ENCODE measurements at places on chromosomes 2 and 18.
A peak's percentile ranks its signal among the peaks of the same experiment; 100 is the strongest.

DNA sequence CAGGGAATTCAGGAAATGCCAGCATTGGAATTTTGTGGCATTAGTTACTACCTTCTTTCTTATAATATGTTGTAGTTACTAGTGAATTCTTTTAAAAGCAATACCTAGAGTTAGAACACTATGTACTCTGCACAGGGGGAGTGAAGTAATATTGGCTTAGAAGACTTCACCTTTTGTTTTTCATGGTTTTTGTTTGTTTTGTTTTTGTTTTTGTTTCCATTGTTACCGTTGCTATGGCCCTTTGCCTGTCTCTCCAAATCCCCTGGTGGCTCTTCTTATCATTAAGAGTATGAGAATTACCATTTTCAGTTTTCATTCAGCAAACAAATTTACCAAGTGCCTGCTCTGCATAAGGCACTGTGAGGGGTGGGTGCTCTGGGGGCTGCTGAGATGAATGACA, 160.1 kb downstream of the HAUS1 start:
- DNase-seq: peak; percentile 8

DNA sequence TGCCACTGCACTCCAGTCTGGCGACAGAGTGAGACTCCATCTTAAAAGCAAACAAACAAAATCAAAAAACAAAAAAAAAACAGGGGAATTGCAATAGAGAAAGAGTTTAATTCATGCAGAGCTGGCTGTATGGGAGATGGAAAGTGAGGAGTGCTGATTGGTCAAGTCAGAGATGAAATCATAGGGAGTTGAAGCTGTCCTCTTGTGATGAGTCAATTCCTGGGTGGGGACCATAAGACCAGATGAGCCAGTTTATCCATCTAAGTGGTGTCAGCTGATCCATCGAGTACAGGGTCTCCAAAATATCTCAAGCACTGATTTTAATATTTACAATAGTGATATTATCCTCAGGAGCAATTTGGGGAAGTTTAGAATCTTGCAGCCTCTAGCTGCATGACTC, 45.3 kb downstream of the FRZB start:
- DNase-seq: no peak

DNA sequence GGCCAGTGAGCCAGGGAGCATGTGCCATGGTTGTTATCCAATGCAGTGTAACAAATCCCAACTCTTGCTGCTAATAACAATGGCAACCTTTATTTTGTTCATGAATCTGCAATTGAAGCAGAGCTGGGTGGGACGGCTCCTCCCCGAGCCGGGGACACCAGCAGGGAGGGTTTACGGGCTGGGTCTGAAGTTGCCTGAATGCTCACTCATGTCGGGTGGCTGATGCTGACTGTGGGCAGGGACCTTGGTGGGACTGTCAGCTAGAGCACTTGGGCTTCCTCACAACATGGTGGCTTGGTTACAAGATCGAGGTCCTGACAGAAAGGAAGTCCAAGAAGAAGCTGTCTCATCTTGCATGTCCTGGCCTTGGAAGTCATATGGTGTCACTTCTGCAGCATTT, 264.5 kb downstream of the NDUFA10 start:
- no peak for DNase-seq

GRCh38 chr2:172394002-172394401, 33.4 kb upstream of the ITGA6 start:
- no peak for DNase-seq

DNA sequence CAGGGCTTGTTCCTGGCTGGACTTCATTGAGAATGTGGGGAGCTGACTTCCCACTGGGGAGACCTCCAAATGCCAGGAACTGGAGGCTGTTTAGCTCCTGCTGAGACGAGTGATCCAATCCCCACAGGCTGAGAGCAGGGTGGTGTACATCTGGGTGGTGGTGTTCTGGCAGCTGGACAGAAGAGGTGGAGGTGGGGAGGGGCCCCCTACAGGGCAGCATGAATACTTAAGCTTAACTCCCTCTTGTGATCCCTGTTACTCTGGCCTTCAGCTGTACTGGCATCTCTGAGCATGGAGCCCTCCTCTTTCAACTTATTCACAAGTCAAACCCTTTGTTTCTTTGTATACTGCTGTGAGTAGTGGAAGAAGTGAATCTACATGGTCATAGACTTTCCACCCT, 167.8 kb upstream of the LYPD1 start:
- no peak for DNase-seq

GRCh38 chr2:28313220-28313784, 79.4 kb upstream of the FOSL2 start:
- peak; percentile 66 for DNase-seq

DNA sequence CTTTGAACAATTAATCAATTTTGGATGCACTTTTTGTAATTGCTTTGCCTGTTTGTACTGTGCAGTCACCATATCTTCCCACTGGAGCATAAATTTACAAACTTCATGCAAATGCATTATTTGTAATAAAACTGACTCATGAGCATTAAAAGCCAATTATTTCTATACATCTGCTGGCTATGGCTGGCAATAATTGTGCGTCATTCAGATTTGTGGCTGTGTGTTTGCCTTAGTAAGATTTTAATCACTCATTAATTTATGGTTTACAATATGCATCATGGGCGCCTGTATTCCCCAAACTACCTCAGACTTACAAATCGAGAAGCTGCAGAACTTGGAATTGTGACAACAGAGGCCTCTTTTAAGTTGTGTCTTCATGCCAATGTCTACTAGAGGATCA, 132.4 kb upstream of the TRIB2 start:
- no peak for DNase-seq

DNA sequence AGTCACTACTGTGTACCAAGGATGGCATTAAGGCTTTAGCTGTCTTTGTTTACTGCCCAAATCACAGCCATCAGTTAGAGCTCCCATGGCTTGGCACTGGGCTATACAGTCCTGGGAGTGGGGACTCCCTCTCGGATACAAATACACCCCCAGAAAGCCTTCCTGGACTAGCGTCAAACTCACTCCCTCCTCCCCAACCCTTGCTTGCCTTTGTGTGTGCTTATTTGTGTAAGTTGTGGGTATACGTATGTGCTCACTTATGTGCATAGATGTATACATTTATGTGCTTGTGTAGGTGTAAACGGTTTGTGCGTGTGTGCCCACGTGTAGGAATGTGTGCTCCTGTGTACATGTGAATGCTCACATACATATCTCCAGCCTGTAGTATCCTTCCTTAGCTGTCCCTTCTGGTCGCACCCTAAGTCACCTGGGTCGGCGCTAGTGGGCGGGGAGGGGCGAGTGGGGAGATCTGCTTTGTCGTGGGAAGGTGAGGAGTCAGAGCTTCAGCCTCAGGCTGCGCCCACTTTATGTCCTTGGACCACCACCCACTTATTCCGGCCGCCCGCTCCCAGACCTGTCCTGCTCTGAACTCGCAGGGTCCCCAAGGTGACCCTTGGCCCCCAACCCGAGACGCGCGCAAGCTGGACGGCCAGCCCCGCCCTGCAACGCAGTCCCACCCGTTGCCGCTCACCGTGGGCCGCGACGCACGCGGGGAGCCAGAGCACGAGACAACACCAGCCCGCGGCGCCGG, 461 bp downstream of the PRADC1 start:
- no peak for DNase-seq

DNA sequence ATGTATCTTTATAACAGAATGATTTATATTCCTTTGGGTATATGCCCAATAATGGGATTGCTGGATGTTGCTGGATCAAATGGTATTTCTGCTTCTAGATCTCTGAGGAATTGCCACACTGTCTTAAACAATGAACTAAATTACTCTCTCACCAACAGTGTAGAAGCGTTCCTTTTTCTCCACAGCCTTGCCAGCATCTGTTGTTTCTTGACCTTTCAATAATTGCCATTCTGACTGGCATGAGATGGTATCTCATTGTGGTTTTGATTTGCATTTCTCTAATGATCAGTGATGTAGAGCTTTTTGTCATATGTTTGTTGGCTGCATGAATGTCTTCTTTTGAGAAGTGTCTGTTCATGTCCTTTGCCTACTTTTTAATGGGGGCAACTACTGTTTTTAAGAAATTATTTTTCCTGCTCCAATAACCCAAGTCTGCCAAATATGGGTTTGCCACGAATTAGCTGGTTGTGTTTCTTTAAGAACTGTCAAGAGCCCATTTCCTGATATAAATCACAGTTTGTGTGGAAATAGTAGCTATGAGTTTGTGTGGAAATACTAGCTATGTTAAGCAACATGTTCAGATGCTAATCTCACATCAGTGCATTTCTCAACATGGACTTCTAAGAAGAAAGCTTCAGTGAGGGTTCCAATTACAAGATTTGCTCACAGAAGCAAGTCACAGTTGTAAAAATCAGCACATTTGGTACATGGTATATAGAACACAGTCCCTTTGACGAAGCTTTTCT, 259.4 kb downstream of the ANAPC1 start:
- peak; percentile 59 for DNase-seq

GRCh38 chr18:55252053-55252675, 292.9 kb upstream of the CCDC68 start:
- DNase-seq: no peak

DNA sequence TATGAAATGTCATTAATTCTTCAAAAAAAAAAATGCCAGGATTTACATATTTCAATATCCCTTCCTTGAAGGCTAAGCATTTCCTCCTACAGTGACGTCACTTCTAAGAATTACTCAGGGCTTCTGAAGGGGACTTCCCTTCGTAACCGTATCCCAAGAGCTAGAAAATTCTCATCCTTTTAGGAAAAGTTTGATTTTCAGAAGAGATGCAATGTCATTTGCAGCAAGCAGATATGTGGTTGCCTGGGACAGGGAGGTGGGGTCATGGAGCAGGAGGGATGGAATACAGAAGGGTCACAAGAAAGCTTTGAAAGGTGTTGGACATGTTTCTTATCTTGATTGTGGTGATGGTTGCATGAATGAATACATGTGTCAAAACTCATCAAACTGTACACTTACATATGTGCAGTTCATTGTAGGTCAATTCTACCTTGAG, 97.0 kb upstream of the ATL2 start:
- DNase-seq: no peak

GRCh38 chr2:213105212-213105611, 46.2 kb downstream of the IKZF2 start:
- DNase-seq: no peak

GRCh38 chr2:10009811-10010781, 33.3 kb upstream of the KLF11 start:
- peak; percentile 14 for DNase-seq

GRCh38 chr18:7872569-7872968, 305.5 kb downstream of the PTPRM start:
- DNase-seq: peak; percentile 53

DNA sequence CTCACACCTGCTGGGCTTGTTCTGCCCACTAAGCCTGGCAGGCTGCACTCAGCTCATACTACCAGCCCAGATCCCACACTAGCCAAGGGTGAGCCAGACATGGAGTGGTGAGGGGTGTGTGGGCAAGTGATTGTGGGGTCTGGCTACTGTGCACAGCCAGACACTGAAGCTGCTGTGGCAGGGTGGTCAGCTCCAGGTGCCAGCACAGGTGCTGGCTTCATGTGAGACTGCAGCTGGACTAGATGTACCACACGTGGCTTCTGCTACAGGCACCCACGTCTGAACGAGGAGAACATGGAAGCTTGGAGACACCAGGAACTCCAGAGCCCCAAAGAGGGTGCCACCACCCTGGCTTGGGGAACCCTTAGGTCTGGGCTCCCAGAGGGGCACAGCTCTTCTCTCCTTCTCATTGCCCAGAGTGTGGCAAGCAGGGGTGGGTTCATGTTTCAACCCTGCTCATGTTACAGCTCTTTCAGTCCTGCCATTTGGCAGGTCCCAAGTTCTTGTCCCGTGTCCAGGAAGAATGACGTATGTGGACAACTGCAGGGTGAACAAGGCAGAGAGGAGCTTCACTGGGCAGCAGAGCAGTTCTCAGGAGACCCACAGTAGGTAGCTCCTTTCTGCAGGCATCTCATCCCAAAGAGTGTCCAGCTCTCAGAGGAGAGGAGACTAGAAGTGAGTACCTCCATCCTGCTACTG, 1624.2 kb upstream of the TMEFF2 start:
- DNase-seq: no peak

DNA sequence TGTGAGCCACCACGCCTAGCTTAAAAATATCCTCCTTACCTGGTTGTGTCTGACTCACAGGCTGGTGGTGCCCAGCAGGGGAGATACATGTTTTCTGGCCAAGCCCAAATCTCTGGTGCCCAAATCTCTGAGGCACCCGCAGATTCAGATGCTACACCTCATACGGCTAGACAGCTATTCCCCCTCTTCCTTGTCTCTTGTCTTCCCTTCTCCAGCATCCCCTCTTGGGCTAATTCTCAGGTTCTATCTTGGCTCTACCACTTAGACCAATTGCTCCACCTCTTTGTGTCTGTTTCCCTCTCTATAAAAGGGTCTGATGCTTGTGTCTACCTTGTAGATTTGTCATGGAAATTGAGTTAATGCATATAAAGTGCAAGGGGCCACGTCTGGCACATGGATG, 13.4 kb downstream of the LAMA3 start:
- DNase-seq: no peak

DNA sequence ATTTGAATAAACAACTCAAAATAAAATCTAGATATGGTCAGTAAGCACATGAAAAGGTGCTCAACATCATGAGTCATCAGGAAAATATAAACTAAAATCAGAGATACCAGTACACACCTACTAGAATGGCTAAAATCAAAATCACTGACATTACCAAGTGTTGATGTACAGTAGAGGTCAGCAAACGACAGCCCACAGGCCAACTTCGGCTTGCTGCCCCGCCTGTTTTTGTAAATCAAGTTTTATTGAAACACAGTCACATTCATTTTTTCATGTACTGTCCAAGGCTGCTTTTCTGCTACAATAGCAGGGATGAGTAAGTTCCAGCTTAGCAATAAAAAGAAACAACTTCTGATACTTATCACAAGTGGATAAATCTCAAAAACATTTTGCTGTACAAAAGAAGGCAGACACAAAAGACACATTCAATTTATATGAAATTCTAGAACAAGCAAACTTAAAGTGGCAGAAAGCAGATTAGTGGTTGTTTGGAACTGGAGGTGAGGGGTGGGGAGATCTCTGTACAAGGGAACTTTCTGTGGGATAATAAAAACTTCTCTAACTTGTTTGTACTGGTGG, 32.1 kb downstream of the TRAK2 start:
- DNase-seq: no peak

DNA sequence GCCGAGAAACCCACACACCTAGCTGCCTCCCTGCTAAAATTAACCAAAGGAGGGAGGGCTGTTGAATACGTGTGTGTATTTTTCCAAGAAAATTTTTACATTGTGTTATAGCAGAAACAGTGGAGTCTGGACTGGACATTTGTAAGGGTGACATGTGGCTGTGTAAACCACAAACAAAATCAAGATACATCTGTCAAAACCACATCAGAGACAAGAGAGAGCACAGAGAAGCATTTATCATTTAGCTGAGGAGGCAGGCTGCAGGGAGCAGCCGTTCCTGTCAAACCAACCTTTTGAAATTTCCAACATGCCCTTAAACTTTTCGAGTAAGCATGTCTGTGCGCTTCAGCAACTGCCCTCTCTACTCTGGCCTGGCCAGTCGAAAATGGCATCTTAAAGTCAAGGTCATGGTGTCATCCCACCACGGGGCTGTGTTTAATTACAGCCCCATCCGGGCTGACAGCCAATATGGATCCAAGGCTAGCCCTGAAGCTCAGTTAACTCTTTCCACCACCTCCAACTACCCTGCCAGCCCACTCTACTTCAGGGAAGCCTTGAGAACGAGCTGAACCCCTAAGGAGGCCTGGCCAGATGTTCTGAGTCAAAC, 8.4 kb downstream of the BCL11A start:
- no peak for DNase-seq

GRCh38 chr2:160354677-160355076, 138.9 kb downstream of the RBMS1 start:
- no peak for DNase-seq

- no peak for DNase-seq
These were observed 26.0 kb downstream of the PLEK start for GRCh38 chr2:68391099-68391498.

Data from fibroblast of skin of scalp (primary cell).